ENCODE measurements at places on chromosomes 3 and 15.

GRCh38 chr3:124774327-124774718 is 44.1 kb downstream of the UMPS start:
- no peak for DNase-seq

GRCh38 chr15:74893627-74894026 is 3.8 kb downstream of the MPI start:
- DNase-seq, result no peak

GRCh38 chr3:57706462-57706861 is 13.6 kb upstream of the DENND6A start:
- DNase-seq, result no peak

DNA sequence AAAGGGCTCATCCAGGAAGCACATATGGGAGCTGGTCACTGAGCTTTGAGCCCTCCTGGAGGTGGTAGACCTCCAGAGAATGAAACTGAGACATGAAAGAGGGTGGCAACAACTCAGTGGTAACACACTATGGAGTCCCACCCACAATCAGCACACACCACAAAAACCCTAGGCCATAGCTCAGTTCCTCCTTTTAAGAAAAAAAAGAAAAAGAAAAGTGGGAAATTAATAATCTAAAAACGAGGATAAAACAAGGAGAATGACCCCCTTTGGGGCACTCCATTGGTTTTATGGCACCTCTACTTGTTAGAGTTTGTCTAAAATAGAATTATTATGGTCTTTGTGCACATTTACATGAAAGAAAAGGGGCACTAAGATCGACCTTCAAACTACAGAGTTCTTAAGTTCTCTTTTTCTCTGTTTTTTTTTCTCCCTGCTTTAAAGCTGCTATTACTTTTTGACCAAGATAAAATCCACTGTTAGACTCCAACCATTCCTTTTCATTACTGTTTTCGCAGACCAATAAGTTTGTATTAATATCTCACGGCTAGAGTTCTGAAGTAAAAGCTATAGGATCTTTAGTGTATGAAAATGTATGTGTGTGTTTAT is 40.2 kb upstream of the ZBTB20 start:
- DNase-seq, result no peak

DNA sequence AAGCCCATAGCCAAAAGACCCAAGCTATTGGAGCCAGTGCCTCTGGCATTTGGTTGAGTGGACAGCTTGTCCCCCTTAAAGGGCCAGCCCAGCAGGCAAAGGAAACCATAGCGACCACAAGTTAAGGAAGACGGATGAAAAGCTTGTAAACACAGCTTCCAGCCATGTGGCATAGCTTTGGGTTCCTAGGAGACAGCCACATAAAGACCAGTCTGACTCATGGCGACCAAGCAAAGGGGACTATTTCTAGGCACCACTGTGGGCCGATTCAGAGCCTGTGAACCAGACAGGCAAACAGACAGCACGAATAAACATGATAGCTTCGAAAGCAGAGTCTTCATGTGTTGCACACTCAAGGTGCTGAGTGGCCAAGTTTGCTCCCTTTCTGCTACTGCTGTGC is 30.5 kb upstream of the SRGAP3 start:
- DNase-seq, result peak; percentile 23

DNA sequence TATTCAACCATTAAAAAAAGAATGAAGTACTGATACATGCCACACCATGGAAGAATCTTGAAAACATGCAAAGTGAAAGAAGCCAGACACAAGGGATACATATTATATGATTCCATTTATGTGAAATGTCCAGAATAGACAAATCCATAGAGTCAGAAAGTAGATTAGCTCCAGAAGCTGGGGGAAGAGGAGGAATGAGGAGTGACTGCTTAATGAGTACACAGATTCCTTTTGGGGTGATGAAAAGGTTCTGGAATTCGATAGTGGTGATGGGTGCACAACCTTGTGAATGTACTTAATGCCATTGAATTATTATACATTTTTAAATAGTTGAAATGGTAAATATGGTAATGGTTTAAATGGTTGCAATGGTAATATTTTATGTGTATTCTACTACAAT is 90.6 kb upstream of the SPATA12 start:
- DNase-seq, result no peak

DNA sequence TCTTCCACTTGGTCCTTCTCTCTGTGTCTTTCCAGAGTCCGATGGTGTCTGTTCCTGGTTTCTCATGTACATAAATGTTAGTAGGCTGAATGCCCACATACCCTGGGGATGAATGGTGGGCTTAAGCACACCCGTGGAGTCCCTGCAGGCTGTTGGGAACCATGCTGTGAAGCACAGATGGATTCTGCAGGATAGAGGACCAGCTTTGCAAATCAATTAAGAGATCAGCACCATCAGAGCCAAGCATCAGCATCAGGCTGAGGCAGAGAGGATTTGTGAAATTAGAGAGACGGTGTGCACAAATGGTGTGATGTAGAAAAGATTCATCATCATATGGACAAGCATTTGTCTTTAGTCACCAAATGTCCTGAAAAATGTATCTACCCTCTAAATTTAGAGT is 127.1 kb downstream of the SV2B start:
- no peak for DNase-seq
